ENCODE measurements at places on chromosomes 12 and 14.

DNA sequence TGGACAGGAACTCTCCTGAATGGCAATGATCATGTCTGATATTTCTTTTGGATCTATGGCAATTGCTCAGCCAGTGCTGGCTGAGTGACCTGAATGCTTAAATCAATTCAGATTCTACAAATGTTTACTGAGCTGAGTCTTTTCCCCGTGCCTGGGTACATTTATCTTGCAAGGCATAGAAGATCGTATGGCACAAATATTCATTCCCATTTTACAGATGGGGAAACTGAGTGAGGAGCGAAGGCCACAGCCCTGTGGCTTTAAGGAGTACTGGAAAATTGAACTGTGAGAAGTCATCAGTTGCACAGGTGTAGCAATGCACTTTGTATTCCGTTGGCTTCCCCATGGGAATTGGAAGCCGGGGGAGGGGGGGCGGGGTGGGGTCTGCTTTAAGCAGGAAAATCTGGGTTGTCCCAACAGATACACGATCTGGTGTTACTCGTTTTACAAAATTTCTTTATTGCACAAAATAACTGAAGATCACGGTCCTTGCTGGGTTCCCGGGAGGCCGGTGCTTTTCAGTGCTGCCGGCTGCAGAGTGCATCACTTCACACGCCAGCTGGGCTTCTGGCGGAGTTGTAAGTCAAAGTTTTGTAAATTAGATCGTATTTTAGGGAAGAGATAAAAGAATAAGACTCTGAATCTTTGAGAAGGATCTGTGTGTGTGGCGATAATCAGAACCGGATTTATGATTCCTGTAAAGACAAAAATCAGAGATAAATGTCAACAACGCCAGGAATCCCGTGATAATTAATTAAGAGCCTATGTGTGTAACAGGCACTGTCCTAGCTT, 75.0 kb upstream of the MAP1LC3B2 start:
- no peak for DNase-seq

- no peak for DNase-seq
Measured at GRCh38 chr12:30462249-30462648, 233.4 kb downstream of the IPO8 start.

- DNase-seq = no peak
Measured at GRCh38 chr12:6262623-6263022, 47.9 kb upstream of the PLEKHG6 start.

GRCh38 chr12:87779858-87780498, 249.2 kb downstream of the C12orf50 start:
- DNase-seq = no peak

GRCh38 chr14:69093631-69094421, 59.1 kb downstream of the DCAF5 start:
- no peak for DNase-seq

- no peak for DNase-seq
Measured at GRCh38 chr14:58353516-58354299, 42.0 kb upstream of the TOMM20L start.

DNA sequence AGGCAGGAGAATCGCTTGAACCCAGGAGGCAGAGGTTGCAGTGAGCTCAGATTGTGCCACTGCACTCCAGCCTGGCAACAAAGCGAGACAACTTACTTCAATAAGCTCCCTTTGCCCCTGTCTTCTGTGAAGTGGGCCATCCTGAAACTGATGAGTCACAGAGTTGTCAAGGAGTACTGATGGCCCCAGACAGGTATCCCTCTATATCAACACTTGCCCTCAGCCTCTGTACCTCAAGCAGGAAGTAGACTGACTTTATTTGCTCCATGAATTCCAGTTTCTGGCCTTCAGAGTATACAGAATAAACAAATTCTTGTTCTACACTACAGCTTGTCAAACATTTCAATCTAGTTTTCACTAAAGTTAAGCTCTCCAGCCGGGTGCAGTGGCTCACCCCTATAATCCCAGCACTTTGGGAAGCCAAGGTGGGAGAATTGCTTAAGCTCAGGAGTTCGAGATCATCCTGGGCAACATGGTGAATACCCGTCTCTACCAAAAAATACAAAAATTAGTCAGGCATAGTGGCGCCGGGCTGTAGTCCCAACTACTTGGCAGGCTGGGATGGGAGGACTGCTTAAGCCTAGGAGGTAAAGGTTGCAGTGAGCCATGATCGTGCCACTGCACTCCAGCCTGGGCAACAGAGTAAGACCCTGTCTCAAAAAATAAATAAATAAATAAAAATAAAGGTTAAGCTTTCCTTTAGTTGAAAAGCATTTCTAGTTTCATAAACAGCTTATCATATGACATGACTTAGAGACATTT, 16.4 kb upstream of the LRP10 start:
- DNase-seq = no peak

DNA sequence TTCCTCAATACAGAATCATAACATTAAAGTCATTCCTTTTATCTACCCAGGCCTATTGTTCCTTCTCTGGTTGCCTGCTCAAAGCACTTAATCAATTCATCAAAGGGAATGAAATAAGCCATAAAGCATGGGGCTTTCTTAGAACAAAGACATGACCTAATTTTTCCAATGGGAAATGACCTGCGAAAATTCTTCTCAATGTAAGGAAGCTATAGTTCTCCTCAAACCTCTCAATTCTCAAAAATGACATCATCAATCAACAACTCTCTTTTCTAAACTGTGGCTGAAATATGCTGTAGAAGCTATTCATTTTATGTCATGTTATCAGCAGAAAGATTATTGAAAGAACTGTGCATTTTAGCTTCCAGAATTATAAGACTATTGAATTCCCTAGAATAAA, 116.0 kb upstream of the PTPRR start:
- DNase-seq = no peak

GRCh38 chr14:96297000-96297399, 41.0 kb downstream of the BDKRB1 start:
- DNase-seq = no peak

GRCh38 chr14:22047115-22047514, 373.5 kb upstream of the OR4E1 start:
- no peak for DNase-seq

GRCh38 chr12:107320033-107320928, 226.9 kb upstream of the CRY1 start:
- DNase-seq = peak; percentile 66

GRCh38 chr12:1830981-1831963, 10.9 kb downstream of the LRTM2 start:
- DNase-seq = peak; percentile 68

- DNase-seq = no peak
Measured at GRCh38 chr14:105123981-105124765, 44.4 kb downstream of the JAG2 start.

- no peak for DNase-seq
Measured at GRCh38 chr12:93363841-93364297, 13.9 kb upstream of the NUDT4 start.

GRCh38 chr12:108468196-108468968, 46.7 kb upstream of the FICD start:
- DNase-seq = no peak

DNA sequence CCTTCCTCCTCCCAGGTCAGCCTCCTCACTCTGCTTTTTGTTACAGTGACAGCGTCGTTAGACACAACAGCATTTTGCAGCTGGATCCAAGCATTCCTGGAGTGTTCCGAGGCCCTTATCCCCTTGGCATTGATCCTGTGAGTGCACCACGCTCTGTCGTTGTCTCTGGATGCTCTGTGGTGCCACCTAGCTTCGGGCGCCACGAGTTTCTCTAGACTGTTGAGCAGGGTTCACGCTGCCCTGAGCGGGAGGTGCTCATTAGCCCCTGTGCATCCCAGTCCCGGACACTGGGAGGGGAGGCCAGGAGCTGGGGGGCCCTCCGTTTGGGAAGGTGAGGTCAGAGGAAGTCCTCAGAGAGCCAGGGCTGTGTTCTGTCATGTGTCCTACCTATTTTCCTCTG, 17.3 kb upstream of the DNAH10 start:
- DNase-seq = no peak

- no peak for DNase-seq
Measured at GRCh38 chr14:50008562-50008961, 107.8 kb downstream of the VCPKMT start.

DNA sequence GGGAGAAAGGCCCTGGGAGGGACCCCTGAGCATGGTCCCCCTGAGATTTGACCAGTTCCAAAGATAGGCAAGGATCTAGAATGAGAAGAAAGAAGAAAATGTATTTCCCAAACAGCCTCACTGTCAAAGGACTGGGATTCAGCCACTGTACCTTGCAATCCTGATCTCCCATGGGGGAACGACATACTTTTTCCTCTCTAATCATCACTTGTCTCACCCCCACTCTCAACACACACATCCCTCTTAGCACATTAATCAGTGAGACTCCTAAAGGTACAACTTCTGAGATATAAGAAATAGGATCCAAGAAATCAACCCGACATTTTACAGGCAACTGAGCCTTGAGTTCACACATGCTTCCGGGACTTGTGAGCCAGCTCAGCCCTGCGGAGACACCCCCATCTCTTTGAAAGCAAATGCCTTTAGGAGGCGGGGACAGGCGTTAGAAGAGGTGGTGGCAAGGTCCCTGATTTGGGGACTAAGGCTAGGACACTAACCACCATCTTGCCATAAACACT, 1.4 kb downstream of the MAP3K9 start:
- no peak for DNase-seq
